HFFc6 (cell line): ENCODE measurements at places on chromosomes 1 and 21. TPM values are rescaled to one million over a fixed set of nuclear protein-coding genes. Genes with fewer than 3 reads are reported as not detected.

- DNase-seq: no peak
These were observed 217.8 kb upstream of the HOOK1 start for GRCh38 chr1:59596956-59597355.

DNA sequence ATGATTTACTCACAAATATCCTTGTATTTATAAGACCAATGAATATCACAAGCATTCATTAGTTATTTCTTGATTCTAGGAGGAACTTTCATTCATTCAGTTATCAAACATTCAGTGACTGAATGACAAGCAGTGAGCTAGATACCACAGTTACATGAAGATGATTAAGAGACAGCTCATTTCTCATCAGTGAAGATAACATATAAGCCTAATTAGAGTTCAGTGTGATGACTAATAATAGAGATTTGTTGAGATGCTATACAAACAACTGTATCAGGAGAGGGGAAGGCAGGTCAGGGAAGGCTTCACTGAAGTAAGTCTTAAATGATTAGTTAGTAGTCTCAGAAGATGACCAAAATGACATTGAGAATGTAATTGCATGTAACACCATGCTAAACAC is 14.6 kb upstream of the C1orf105 start:
- DNase-seq: peak; percentile 42

- no peak for DNase-seq
These were observed 500.8 kb upstream of the ADGRL2 start for GRCh38 chr1:81299892-81300291.

DNA sequence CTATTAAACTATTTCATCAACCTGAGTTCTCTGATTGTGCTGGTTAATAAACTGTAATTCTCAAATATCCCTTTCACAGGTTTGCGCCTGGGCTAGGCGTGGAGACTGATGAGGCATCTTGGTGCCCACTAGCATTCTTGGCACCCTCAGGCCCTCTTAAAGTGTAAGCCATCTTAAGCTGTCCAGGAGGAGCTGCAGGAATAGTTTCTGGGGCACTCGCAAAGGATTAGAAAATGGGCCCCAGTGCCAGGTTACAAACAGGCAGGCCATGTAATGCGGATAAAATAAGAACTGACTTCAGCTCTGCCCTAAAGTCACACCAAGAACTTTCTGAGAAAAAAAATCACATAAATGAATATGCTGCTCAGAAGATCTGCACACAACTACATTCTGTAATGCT is 1.1 kb downstream of the CASQ2 start:
- DNase-seq: no peak

GRCh38 chr1:91611483-91611917 is 110.8 kb downstream of the CDC7 start:
- no peak for DNase-seq

DNA sequence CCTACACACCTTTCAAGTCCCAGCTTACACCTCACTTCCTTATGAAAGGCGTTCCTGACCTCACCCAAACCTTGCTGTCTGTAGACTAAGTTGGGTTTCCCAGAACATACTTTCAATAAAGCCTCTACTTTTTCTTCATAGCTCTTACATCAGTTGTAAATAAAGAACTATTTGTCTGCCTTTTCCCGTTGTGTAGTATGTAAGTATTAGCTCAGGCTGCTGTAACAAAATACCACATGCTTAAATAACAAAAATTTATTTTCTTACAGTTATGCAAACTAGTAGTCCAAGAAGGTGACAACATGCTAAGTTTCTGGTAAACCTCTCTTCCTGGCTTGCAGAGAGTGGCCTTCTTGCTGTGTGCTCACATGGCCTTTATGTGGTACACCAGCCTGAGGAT is 86.7 kb downstream of the MAST2 start:
- DNase-seq: no peak

DNA sequence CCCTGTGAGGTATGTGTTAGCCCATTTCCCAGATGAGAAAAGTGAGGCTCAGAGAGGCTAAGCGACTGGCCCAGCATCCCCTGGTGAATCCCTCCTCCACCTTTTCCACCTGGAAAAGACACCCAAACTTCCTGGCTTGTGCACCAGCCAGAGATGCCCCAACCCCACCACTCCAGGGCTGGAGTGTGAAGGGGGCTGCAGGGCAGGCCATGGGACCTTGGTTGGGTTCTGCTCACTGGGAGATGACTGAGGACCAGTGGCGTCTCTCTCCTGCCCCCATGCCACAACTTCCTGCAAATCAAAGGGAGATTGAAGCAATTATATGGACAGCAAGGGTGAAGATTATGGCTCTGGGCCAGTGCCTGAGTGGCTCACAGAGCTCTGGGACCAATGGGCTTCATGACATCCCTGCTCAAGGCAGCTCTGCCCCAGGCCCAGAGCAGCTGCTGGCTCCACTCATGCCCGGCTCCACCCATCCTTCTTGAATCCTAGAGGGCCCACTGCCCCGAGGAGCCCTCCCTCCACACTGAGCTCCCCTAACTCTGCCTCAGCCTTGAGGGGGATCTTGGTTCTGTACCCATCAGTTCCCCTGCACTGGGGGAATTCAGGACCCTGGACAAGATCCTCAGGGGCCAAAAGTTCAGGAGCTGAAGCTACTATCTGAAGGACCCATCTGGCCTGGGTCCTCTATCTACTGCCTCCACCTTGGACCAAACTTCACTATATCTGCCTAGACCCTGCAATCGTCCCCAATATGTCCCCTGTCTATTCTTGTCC is 416.9 kb downstream of the PTPRU start:
- DNase-seq: no peak

DNA sequence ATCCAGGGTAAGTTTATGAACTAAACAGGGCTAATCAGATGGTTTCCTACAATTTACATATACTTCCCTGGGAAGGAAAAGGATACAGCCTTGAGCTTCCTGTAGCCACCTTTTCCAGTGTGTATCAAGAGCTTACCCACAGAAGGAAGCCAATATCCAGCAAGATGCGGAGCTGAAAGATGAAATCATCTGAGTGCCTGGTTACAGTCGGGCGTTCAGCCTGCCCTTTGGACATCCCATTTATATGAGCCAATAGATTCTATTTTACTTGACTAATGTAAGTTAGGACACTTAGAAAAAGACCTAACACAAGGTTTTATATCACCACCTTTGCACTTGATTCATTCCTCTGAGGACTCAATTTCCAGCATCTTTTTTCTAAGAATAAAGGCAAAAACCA is 108.2 kb downstream of the UCHL5 start:
- no peak for DNase-seq

DNA sequence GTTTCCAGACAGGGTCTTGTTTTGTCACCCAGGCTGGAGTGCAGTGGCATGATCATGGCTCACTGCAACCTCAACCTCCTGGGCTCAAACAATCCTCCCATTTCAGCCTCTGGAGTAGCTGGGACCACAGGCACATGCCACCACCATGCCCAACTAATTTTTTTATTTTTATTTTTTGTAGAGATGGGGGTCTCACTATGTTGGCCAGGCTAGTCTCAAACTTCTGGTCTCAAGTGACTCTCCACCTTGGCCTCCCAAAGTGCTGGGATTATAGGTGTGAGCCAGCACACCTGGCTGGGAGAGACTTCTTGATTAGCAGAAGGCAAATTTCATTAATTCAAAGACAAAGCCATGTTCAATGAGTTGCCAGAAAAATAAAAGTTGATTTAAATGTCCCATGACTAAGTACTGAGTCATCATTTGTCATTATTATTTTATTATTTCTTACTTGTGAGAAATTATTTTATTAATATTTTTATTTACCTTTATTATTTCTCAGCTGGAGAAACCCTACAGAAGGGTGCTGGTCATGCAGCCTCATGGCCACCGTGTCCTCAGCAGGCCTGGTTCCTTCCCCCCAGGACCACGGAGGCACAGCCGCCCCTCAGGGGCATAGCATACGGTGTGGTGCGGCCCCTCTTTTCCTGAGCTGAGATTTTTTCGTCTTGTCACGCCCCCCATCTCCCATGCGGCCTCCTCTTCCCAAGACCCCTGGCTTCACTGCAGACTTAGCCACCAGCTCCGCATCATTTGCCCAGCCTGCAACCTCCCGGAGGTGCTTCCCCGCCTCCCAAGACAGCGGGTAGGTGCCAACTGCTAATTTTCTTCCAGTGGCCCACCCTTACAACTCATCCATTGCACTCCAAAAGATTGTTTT is 55.3 kb upstream of the SIM2 start:
- DNase-seq: no peak

GRCh38 chr1:46094471-46095005 is 37.9 kb downstream of the PIK3R3 start:
- no peak for DNase-seq

GRCh38 chr1:86356247-86356646 is 39.9 kb downstream of the ODF2L start:
- DNase-seq: no peak

- no peak for DNase-seq
These were observed 867.4 kb upstream of the ADGRL2 start for GRCh38 chr1:80933346-80933745.

DNA sequence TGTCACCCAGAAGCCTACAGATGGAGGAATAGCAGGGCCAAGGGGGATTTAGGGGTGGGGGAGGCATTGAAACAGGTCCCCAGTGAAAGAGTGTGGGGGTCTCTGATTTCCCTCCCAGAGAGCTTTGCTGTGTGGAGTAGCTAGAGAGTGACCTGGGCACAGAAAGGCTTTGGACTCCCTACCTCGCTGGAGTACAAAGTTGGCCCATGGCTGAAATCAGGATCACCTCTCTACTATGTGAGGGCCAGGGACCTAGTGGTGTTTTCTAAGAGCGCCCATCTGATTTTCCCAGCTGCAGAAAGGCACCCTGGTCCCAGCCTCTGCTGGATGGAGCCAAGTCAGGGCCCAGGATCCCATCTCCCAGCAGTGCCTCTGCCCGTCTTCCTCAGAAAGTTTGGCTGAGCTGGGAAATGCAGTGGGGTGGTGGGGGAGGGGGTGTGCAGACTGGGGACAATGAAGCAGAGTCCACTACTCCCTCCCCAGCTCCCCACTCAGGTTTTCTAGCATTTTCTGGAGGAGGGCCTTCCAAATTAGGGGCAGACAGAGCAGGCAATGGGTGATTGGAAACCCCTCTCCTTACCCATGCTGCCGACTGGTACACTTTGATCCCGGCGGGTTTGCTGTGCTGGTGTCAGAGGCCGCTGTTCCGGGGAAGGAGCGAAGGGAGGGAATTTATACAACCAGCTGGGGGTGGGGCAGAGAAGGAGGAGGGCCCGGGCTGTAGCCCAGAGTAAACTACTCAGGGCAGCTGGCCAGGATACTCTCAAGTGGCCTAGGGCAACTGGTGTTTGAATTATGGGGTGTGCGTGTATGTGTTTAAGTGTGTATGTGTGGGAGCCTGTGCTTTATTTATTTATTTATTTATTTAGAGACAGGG is at the start of gene SELENBP1:
Gene SELENBP1, minus strand, starts transcription at position 648 of the 877 bp plus-strand sequence. Its CDS starts 64 bp downstream, at position 584.
- DNase-seq: peak; percentile 55

DNA sequence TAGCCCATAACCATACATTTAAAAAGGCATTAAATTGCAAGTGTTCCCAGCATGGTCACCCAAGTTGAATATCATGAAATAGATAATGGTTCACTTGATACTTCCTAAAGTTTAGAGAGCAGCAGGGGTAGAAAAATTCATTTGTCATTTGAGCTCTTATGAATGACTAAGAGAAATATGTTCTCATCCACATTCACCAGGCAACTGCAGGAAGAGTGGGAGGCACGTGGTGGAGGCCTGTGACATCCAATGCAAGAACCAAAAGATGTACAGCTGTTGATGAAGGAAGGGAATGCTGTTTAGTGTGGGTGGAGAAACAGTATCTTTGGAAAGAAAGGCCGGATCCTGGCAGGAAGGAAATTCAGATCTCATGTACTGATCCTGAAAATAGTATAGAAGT is 473.1 kb downstream of the ADGRL2 start:
- no peak for DNase-seq

DNA sequence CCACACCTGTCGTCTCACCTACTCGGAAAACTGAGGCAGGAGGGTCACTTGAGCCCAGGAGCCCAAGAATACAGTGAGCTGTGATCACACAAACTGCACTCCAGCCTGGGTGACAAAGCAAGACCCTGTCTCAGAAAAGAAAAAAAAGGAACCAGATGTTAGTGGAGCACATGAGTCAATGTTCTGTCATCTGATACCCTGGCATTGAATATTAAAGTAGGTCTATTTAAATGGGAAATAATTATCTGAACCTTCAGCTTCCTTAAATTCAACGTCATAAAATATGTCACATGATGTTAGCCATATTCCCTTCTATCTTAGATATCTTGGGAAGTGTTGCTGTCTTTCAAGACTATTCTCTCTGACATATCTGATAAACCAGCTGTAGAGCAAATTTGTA is 47.3 kb downstream of the NCAM2 start:
- DNase-seq: no peak

DNA sequence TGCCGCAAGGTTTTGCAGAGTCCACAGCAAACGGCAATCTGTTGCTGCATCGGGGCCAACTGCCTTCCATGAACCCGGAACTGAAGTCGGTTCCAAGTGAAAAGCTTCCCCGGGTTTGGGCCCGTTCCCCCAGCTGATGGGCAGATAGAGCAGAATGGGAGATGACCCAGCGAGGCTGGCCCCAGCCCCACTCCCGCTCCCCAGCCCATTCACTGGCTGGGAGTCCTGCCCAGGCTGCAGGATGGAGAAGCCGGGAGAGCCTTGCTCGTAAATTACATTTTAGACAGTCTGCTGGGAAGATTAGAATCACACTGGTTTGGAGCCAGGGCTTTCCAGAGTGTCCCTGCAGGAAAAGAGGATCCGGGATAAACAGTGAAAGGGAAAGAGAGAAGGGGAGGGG is 31.6 kb upstream of the PAX7 start:
- DNase-seq: no peak

DNA sequence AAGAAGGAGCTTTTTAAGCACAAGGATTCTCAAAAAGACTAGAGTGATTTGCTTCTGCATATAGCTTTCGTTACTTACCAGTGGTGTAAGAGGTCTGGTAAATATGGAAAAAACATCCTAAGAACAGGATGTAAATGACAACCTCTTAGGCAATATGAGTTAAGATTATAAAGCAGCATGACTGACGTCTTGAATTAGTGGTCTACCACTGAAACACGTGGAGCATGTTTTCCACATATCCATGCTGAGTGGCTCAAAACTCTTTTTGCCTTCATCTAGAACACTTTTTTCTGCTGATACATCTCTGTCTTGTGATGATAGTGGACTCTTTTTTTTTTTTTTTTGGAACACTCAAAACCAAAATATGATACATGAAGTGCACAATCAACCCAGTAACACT is 44.6 kb downstream of the RCAN1 start:
- DNase-seq: no peak

DNA sequence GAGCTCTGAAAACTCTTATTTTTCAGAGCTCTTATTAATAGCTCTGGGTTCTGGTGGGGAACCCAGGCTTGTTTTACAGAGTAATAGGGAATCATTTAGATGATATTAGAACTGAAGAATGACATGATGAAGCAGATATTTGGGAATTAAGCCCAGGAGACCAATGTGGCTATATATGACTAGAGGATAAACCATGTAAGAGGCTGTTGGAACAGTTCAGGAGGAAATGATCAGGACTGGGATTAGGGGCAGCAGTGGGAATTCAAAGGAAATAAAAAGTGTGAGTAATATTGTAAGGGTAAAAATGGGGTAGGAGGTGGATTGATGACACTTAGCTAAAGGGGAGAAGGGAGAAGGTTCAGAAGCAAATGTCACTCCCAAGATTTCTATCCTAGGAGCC is 58.6 kb downstream of the GIPC2 start:
- DNase-seq: peak; percentile 76

The ARPC5 gene
- 231 and 273 TPM in 2 replicates for total RNA-seq

The PEX11B gene
- total RNA-seq: 39.7 to 47.5 TPM (median 47.1 TPM) in 3 replicates

The SMIM1 gene
- total RNA-seq: 0.38 to 1.7 TPM (median 1.4 TPM) in 3 replicates

The ERG gene
- not detected in 3 replicates for total RNA-seq

The PLA2G2F gene
- total RNA-seq: not detected in 3 replicates

The PPP1R8 gene
- 37.1 to 45.3 TPM (median 38.3 TPM) in 3 replicates for total RNA-seq
